ENCODE measurements at places on chromosomes 4 and X. TPM values are rescaled to one million over a fixed set of nuclear protein-coding genes. Genes with fewer than 3 reads are reported as not detected.

Gene FAM184B
- 0.44 TPM for total RNA-seq

Gene BEX5
- total RNA-seq, result 38.7 TPM

Gene MAGEA2
- total RNA-seq, result 3.2 TPM

Gene SH2D1A
- total RNA-seq, result 0.38 TPM

Gene KIAA1210
- 0.09 TPM for total RNA-seq

Gene GIMD1
- total RNA-seq, result 0.20 TPM

Gene NSUN7
- 0.73 TPM for total RNA-seq

Gene CYBB
- 0.24 TPM for total RNA-seq

Gene USP26
- total RNA-seq, result 0.29 TPM

Gene FHIP1A
- total RNA-seq, result 3.5 TPM

Gene CXCL10
- not detected for total RNA-seq

Gene FGA
- 0.53 TPM for total RNA-seq

Gene SPIN2A
- 0.42 TPM for total RNA-seq

Gene AFM
- total RNA-seq, result not detected

Gene SERPINA7
- not detected for total RNA-seq

Gene NUDT6
- 14.2 TPM for total RNA-seq

Gene SMIM43
- 0.27 TPM for total RNA-seq

Gene IL21
- total RNA-seq, result not detected

Gene OTUD6A
- not detected for total RNA-seq

Gene F9
- not detected for total RNA-seq

Gene XKRX
- total RNA-seq, result 0.24 TPM

Gene LYAR
- total RNA-seq, result 54.1 TPM

Gene NKX6-1
- total RNA-seq, result 60.9 TPM

Gene CDX4
- total RNA-seq, result not detected

Gene XAGE1B
- total RNA-seq, result 1.0 TPM

Gene EDA2R
- total RNA-seq, result 12.8 TPM
